ENCODE measurements at places on chromosomes 1 and 21.
A peak's percentile ranks its signal among the peaks of the same experiment; 100 is the strongest.

- no peak for DNase-seq
These were observed 11.6 kb downstream of the LMNA start for GRCh38 chr1:156126043-156126629.

GRCh38 chr1:192506741-192507155, 68.8 kb upstream of the RGS1 start:
- peak; percentile 19 for DNase-seq

- no peak for DNase-seq
These were observed 12.5 kb upstream of the PKP1 start for GRCh38 chr1:201270616-201271390.

GRCh38 chr21:35896060-35896459, 164.3 kb downstream of the SETD4 start:
- DNase-seq, result no peak

GRCh38 chr1:184851822-184852746, 97.4 kb upstream of the EDEM3 start:
- no peak for DNase-seq

GRCh38 chr1:214349008-214349407, 68.0 kb downstream of the SMYD2 start:
- no peak for DNase-seq

- no peak for DNase-seq
These were observed 1.6 kb downstream of the RASSF5 start for GRCh38 chr1:206508956-206509355.

DNA sequence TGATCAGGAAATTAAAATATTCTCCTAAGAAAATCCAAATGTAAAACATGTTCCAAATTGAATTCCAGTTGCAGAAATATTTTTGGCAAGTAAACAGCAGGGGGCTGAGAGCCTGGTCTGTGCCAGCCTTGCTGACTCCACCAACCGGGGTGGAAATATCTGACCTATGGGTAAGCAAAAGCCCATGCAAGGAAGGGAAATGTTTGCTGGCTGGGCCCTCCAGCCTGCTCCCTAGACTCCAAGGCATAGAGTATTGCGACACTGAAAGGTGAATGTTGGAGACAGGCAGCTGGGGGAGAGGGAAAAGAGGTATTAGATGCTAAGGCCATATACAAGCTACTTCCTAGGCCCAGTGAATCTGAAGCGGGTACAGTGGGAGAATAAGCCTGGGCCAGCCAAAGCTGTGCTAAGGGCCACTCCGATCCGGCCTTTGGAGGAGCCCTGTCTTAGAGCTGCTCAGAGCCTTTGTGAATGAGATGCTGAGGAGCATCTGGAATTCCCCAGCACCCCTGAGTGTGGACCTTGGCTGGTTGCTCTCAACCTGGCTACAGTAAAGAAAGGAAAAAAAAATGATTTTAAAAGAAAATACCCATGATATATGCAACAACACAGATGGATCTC, 24.9 kb upstream of the ATP1B1 start:
- DNase-seq, result no peak

GRCh38 chr1:77553568-77554291, 128.7 kb downstream of the ZZZ3 start:
- no peak for DNase-seq

DNA sequence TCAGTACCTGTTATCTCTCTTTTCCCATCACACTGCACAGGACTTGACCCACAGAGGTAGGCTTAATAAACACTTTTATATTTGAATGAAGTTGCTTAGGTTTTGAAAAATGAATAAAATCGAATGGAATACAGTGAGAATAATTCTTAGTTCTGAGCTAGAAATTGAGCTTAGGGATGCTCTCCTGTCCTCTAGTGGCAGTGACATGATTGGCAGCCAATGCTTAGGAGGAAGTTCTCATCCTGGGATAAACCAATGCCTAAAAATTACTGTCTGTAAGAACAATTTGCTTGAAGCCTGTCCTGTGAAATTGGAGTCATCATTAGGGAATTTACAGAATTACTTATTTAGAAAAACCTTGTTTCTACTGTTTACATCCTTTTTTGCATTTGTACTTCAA, 21.3 kb upstream of the CYP4X1 start:
- no peak for DNase-seq

DNA sequence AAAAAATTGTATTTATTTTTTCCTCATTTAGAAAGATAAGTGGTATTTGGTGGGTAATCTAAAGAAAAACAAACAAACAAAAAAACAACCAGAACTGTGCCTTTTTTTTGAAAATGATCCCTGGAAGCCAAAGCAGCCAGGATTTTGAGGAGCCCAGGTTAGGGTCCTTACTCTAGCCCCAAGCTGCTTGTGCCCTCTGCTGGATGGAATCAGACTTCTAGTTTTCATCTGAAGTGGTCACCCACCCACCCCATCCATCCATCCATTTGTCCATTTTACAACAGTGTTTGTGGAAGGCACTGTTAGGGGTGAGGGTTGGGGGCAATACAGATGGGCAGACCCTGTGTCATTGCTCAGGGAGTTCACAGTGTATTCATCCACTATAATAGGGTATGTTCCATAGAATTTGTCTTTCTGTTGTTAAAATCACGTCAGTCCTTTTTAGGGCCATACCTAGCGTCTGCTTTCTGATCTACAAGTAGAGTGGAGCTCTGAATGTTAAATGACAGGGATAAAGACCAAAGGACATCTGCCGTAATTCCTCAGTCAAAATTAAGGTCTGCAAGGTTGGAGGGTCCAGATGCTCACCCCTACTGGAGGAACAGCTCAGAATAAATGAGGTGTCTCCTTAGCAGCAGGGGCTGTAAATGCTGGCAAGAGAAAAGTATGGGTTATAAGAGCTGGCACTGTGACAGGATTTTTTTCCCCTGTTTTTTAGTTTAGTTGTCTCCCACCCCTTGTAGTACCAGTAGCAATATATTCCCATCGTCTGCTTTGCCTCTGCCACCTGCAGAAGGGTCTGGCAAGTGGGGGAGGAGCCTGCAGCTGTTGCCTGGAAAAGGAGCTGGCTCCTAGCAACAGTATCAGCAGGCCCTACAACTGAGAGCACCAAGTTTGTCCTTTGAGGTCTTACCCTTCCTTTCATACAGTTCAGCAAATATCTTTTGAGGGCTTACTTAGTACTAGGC, 3.2 kb downstream of the LRRC42 start:
- peak; percentile 89 for DNase-seq

DNA sequence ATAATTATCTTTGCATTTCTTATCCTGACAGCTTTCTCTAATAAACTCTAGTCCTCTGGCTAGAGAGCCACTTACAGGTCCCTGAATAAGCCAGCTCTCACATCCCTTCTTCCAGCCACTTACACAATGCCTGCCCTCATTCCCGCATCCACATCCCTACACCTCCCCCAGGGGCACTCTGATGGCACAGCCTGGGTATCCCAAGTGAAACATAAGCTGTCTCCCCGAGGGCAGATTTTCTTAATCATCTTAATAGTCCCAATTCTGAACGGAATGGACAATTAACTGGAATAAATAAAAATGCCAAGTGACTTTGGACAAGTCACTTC, 4.9 kb downstream of the RHOC start:
- DNase-seq, result no peak

GRCh38 chr1:9269078-9269501, 23.6 kb upstream of the SPSB1 start:
- no peak for DNase-seq

DNA sequence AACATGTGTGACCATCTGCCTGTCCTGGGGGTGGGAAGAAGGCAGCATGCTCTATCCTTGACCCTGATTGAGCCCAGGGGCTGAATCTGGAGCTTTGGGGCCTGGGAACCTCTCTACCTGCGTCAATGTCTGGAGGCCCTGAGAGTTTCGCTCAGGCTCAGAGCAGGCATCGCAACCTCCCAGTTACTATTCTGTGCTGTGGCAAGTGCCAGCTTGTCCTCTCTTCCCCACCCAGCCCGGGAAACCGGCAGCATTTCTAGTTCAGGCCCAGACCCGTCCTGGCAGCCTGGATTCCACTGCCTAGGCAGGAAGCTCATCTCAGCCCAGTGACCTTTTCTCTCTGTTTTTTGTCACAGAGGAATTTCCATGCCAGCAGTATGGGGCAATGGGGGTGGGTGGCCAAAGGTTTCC, 10.0 kb upstream of the IRF6 start:
- no peak for DNase-seq

DNA sequence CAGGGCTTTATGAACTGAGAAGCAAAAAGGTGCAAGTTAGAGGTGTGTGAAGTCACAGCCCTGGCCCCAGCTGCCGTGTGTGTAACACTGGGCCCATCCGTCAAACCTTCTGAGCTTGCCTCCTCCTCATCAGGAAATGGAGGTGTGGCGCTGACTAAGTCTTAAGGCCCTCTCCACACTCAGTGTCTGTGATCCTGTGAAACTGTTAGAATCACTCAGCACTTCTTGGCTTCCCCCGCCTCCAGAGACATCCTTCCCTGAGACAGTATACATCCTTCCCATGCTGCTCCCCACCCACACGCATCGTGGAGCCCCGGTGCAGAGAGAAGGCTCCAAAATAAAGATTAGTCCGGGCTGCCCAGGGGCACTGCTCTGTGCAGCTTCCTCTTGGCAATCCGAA, 33.3 kb downstream of the LRP8 start:
- DNase-seq, result no peak

DNA sequence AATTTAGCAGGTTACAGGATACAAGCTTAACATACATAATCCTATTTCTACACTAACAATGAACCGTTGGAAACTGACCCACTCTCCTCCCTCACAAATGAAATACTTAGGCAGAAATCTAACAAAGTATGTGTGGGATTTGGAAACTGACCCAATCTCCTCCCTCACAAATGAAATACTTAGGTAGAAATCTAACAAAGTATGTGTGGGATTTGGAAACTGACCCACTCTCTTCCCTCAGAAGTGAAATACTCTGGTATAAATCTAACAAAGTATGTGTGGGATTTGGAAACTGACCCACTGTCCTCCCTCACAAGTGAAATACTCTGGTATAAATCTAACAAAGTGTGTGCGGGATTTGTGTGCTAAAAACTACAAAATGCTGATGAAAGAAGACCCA, 60.3 kb downstream of the TRAF5 start:
- no peak for DNase-seq

DNA sequence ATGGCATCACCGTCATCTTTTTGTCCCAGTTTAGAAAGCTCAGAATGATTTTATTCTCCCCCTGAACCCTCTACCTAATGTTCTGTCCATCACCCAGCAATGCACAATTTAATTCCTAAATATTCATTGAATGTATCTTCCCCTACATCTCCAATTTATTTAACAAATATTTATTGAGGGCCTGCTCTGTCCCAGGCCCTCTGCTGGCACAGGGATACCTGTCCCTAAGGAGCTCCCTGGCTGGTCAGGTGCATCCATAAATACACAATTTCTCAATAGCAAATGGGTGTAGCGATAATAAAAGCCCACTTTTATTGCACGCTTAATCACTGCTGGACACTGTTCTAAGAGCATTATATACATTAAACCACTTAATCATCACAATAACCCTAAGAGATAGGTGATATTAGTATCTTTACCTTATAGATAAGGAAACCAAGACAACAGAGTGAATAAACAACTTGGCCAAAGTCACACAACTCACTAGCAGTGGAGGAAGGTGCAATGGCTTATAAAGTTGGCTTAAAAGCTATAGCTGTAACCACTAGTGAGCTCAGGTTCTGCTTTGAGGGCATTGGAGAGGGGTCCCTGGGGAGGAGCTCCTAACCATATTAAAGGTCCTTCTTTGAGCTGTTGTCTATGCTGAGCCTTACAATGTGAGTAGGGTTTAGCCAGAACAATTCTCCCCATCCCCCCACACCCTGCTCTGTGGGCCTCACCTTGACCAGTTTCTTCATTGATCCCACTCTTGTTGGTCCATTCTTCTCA, 126.3 kb upstream of the JUN start:
- no peak for DNase-seq

DNA sequence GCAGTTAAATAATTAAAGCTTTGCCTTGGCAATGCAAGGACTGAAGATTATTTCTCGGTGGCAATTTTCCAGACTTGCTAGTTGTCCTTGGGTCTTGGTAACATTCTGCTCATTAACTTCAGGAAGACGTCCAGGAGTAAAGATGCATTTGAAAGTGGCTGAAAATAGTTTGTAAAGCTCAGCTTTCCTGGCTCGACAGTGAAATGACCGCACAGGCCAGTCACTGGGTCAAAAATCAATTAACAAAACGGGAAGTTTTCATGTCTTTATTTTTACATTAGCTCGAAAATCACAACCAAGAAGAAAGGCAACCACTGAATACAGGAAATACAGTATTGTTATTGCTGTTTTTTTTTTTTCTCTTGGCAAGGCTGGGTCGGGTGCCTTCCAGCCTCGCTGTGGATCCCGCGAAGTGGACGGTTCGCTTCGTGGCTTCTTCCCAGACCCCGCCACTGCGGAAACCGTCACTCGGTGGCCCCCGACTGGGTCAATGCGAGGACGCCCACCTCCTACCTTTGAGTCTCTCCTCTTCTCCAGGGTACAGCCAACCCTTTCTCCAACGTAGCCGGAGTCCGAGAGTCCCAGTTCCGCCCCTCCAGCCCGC, 479 bp upstream of the SNX7 start:
- DNase-seq, result no peak

DNA sequence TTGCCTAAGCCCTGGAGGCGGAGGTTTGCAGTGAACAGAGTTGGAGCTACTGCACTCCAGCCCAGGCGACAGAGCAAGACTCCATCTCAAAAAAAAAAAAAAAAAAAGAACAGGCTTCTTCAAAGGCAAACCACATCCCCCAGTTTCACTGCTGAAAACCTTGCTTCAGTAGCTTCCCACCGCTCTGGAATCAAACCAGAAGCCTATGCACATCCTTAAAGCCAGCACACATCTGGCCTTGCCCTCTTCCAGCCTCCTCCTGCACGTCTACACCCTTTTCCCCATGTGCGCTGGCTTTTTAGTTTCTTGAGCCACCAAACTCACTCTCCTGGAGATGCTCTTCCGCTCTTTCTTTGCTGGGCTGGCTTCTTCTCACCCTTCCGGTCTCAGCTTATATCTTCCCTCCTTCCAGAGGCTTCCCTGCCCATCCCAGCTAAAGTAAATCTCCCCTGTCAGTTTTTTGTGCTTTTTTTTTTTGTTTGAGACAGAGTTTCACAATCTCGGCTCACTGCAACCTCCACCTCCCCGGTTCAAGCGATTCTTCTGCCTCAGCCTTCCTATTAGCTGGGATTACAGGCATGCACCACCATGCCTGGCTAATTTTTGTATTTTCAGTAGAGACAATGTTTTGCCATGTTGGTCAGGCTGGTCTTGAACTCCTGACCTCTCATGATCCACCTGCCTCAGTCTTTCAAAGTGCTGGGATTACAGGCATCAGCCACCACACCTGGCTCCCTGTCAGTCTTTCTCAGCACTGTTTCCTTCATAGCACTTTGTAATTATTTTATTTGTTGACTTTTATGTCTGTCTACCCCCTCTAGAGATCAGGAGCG, 42.0 kb upstream of the ID3 start:
- DNase-seq, result no peak

GRCh38 chr21:37552496-37553029, 186.0 kb downstream of the DYRK1A start:
- DNase-seq, result no peak

GRCh38 chr1:151289080-151289935, 7.2 kb downstream of the ZNF687 start:
- no peak for DNase-seq

DNA sequence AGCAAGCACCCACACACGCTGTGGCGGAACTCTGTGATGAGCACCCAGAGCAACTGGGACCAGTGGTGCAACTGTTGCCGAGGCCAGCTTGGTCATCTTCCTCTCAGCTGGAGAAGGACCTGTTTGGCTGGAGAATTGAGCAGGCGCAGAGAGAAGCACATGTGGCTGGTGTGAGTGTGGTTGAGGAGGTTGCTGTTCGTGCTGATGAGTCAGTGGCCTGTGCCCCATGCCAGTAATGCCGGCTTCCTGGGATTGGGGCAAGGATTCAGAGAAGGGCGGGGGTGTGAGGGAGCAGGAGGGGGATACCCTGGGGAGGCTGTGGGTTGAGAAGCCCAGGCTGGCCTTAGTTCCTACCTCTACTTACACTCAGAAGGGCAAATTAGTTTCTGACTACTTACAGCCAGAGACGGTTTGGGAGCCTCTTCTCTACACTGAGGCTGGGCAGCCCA, 57.5 kb upstream of the EPS8L3 start:
- no peak for DNase-seq

All from NCI-H1417 (cell line).